ENCODE measurements at places on chromosomes 2 and 18.

DNA sequence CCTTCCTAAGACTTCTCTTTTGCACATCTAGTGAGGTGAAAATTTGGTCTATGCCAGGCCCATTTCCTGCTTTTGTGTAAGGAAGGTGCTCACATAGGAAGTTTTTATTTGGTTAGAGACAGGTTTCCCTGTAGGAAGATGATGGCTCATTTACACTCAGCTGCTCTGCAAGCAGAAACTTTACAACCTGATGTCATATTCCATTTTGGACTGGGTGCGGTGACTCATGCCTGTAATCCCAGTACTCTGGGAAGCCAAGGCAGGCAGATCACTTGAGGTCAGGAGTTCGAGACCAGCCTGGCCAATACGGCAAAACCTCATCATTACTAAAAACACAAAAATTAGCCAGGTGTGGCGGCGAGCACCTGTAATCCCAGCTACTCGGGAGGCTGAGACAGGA lies 35.8 kb downstream of the CASP10 start:
- DNase-seq = no peak

DNA sequence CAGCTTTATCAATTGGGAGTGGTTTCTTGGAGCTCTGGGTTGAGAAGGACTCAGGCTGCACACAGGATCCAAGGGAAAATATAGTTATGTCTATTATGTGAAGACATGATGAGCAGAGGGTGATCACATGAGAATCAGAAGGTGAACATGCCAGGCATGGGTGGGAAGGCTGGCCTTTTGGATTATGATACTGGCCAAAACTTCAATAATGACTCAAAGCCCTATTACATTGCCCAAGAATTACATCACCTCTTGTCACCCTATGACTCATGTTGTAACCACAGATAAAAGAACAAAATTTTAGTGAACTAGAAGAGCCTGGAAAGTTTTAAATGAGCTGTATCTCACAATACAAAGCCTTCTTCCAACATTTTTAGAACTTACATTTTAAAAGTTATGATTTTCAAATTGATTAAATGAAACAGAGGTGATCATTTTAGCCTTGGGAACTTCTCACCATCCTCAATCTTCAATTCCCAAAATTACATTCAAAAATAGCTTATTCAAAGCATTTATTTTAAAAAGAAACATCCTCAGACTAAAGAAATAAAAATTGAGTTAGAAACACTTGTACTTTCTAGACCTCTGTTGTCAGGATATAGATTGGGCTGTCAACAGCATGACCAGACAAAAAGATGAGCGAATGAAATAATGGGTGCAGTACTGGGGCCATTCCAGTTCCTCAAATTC lies 428.3 kb downstream of the MBD2 start:
- DNase-seq = no peak

- no peak for DNase-seq
These were observed 47.3 kb downstream of the WDFY1 start for GRCh38 chr2:223897669-223898330.

DNA sequence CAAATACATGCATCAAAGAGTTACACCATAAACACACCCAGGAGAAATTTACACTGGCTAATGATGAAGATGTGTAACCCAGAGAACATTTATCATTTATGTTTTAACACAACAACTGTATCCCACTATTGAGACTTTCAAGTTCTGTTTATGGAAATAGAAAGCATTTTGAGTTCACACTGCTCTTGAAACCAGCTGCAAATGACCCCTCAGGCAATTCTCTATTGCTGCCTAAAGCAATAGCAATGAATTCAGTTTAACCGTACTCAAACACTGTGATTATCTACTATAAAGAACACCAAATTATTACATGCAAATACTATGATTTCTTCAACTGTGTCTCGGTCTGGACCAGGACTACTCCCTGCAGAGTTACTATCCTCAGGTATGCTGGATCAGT lies 452.7 kb upstream of the NRXN1 start:
- no peak for DNase-seq

GRCh38 chr18:32025744-32026143 lies 7.1 kb downstream of the RNF125 start:
- DNase-seq = no peak

- no peak for DNase-seq
These were observed 12.2 kb downstream of the TM4SF20 start for GRCh38 chr2:227366769-227367426.

GRCh38 chr2:198776616-198777406 lies 680.9 kb downstream of the SATB2 start:
- DNase-seq = no peak

- no peak for DNase-seq
These were observed 44.5 kb upstream of the MAP4K3 start for GRCh38 chr2:39481611-39482010.

- no peak for DNase-seq
These were observed 3.2 kb downstream of the SERPINB13 start for GRCh38 chr18:63590373-63590772.

DNA sequence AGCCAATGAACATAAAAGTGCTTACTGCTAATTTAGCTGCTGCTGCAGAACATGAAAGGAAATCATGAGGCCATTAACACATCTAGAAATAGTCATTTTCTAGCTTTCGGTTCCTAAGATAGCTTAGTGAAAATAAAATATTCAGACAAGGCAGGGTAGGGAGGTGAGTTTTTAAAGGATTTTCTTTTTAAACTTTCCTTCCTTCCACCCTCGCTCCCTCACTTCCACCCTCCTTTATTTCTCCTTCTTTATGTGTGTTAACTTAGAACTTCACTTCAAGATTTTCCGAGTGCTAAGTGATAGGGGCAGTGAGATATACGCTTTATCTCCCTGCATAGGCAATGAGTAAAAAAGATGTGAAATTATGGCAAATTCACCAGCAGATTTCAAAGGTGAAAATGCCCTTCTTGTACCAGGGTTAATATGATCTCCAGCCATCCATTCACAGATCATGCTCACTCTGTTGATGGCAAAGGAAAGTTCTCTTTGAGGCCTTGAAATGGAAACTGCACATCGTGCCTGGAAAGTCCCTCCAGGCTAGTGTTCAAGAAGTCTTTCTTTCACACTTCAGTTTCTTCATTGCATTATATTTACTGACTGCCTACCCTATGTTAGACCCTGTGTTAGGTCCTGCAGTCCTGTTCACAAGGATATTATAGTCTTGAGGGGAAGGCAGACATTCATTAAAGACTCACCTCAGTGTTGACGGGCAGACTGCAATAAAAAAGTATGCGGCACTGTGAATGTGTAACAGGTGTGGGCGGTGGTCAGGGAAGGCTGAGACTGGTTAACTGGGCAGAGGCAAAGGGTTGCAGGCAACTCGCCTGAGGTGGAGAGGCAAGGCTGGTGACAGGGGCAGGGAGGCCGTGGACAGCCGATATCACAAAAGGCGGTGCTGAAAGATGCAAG lies 200.8 kb downstream of the PLCL1 start:
- DNase-seq = no peak

DNA sequence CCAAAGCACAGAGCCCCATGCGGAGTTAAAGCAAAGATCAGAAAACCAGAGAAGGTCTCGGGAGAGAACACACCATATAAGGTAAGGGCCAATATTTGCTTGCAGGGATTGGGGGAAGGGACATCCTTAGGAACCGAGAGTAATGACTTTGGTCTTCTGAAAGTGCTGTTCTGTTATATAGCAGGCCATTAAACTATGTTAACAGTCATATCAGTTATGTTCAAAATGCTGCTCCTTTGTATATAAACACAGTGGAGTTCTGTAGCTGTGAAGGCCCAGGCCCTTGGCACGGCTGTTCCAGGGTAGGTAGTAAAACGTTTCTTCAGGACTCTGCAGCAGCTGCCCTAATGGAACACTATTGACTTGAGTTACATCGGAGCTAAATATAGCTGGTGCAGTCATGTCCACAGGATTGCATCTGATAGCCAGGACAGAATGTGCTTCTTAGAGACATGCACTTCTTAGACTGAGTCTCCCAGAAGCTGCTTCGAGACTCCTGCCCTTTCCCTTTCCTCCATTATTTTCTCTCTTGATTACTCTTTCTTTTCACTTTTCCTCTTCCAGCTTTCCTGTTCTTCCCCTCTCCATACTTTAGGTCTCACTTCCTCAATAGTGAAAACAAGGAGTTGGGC lies 122.4 kb downstream of the SETBP1 start:
- no peak for DNase-seq

DNA sequence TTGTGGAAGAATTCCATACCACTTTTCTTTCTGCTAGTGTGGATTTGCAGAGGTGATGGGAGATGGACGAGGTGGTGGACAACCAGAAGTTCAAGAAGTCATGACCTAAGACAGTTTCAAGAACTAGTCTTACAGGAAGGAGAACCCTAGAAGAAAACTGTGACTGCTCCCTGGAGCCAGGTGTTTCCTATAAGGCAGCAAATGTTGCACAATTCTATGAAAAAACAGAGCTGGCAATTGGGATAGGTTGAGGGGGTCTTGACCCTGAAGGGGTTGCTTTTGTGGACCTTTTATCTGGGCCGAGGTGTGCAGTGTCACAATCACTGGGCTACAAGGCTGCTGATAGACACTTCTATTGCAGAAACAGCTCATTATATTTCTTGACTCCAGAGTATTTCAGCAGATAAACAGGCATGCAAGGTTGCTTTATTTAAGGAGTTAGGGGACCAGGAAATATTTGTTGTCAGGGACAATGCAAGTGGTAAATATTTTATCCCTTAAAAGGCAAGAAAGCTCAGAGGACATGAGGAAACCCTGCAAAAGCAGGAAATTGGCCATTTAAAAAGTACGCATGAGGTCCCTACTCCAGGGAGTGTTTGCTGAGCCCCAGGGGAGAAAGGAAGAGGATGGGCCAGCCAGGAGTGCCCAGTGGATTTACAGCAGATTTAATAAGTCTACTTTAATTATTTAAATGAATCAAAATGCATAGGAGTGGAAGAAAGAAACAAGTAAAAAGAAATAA lies 22.9 kb downstream of the APCDD1 start:
- DNase-seq = no peak

GRCh38 chr2:159225025-159226016 lies 61.2 kb downstream of the WDSUB1 start:
- no peak for DNase-seq

DNA sequence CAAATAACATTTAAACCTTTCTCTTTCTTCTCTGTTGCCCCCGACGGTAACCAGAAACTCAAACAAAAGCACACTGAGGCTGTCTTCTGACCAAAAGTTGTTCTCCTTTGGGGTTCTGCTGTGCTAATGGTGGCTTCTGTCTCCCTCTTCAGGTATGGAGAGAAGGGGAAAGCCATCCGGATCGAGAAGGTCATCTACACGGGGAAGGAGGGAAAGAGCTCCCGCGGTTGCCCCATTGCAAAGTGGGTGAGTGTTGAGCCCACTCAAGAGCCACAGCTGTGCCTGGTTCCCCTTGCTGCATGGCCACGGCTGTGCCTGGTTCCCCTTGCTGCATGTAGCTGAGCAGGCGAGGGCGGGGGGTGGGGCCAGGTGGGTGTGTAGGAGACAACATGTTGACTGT lies 67.4 kb downstream of the BOLA3 start:
- no peak for DNase-seq

DNA sequence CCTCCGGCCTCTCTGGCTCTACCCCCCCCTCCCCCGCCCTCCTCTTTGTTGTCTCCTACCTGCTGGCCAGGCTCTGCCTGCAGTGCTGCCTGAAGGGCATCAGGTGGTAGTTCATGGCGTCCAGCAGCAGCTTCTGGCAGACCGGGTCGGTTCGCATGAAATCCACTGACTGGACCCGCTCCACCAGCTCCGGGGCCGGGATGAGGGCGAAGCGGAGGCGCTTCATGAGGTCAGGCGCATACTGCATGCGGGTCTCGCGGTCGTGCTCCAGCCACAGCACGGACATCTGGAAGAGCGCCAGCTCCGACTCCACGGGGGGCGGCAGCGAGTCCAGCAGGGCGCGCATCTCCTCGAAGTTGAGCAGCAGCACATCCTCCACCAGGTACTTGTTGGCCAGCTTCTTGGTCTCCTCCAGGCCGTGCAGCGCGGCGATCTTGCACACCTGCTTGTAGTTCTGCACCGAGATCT lies 3.2 kb downstream of the KLHL14 start:
- DNase-seq = no peak

DNA sequence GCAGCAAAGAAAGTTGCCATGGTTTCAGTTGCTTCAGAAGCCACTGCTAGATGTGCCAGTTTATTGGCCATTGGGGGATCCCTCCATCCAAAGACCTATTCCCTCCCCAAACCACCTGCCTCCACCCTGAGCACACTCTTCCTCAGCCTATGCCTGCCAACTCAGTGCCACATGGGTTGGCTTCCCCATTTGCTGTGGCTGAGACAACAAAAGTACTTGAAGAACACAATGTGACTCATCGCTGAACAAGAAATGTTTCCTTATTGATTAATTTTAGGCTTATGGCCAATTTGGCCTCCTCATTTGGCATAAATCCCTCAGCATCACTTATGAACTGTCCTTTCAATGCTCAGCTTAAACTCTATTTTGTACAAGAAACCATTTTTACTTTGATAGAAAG lies 215.9 kb downstream of the TMEM247 start:
- DNase-seq = no peak

GRCh38 chr2:75896779-75897366 lies 186.2 kb upstream of the GCFC2 start:
- DNase-seq = no peak

GRCh38 chr2:161946489-161947107 lies 127.4 kb downstream of the DPP4 start:
- no peak for DNase-seq

- DNase-seq = no peak
These were observed 362.3 kb downstream of the RND3 start for GRCh38 chr2:150125188-150125587.

DNA sequence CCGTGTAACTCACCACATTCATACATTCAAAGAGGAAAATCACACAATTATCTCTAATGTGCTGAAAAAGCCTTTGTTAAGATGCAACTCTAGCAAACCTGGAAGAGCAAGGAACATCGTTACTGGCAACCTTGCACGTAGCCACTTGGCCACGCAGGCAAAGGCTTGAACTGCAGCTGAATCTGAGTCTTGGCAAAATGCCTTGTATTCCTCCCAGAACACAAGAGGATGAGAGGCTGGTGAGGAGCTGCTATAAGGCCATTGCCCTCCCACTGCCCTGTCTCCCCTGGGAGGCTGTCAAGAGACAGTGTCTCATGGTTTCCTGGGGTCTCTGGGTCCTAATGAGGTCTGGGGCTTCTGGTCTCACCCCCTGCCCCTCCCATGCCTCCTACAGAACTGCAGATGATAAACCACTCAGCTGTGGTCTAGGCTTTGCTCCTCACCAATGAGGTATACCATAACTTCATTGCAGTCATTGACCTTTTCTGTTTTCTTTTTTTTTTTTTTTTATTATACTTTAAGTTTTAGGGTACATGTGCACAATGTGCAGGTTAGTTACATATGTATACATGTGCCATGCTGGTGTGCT lies 141.4 kb downstream of the SPP2 start:
- no peak for DNase-seq

DNA sequence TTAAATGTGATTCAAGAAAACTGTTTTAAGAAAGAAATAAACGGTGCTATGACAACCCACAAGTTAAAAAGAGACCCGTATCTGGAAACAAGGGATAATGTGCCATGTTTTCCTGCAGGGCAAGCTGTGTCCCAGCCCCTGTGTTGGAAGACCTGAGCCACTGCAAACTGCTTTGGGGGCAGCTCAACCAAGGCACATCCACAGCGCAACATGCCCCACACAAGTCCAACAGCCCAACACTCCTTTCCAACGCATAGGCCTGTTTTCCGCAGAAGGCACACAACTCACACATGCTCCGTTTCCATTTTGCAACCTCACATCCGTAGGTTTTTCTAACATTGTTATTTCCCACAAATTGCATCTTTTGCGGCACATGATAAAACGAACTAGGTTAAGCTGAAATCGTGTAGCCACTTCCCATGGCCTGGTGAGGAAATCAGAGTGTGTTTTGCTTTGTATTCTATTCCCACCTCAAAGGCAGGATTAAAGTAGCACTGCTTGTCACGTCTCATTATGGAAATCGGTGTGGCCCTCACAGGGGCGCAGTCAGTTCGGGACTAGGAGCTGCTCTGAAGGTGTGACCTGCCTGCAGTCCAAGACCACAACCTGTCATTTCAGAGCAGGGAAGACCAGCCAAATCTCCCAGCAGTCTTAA lies 50.5 kb upstream of the ZNF516 start:
- no peak for DNase-seq
